ENCODE measurements at places on chromosomes 1 and 21.

GRCh38 chr1:96234299-96234698, 487.3 kb upstream of the PTBP2 start:
- no peak for DNase-seq

DNA sequence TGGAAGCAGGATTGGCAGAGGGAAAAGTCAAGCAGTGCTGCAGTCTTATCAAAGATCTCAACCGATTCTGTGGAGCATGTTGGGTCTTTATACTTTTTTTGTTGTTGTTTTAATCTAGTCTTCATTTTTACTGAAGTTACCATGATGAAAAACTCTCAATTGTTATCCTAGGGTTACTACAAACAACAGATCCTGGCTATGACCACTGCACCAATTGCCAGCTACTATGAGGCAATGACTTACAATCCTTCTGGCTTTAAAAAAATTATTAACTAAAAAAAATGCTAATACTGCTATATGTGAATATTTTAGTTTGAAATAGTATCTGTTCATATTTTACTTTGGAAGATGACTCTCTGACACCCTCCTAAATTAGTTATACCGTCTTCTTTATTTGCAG, 145.9 kb downstream of the CNIH3 start:
- no peak for DNase-seq

GRCh38 chr1:245079021-245079609, 75.7 kb upstream of the KIF26B start:
- DNase-seq, result peak; percentile 50

DNA sequence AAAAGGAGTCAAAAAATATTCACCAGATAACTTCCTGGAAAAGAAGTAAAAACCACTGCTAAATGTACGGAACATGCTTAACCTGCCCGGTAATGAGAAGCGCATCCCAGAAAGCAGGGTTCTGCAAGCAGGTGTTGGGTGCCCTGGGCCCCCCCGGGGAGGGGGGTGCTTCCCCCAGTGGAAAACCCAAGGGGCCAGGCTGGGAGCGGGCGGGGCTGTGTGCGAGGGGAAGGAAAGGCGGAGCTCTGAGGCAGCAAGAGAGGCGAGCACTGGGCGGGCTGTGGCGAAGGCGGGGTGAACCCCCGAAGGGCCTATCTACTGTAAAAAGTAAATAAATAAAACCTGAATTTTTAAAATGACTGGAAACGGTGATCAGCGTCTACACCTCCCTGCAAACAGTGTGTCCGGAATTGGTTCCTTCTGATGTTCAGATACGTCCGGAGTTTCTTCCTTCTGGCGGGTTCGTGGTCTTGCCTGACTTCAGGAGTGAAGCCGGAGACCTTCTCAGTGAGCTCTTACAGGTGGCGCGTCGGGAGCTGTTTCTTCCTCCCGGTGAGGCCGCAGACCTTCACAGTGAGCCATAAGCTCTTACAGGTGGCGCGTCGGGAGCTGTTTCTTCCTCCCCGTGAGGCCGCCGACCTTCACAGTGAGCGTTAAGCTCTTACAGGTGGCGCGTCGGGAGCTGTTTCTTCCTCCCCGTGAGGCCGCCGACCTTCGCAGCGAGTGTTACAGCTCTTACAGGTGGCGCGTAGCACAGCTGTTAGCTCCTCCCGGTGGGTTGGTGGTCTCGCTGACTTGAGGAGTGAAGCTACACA, 13.4 kb downstream of the FTCD start:
- no peak for DNase-seq

- no peak for DNase-seq
Measured at GRCh38 chr1:48558366-48558765, 86.4 kb upstream of the SPATA6 start.

DNA sequence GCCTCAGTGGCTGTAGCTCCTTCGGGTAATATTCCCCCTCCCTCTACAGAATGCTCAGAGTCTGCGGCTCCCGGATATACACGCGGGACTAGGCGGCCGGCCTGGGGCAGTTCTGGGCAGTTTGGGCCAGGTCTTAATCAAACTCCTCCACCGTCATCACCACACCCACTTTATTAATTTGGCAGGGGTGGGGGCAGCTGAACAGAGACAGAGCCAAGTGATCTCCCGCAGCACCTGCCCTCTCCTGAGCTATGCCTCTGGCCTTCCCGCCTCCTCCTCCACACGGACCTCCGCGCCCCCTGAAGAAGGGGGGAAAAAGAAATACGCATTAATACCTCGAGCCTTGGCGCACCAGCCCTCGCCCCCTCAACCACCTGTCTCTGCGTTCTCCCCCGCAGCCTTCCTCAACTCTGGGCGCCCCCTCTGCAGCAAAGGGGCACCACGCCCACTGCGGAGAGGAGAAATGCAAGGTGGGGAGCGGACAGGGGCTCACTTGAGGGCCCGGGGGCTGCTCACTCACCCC, 42.6 kb downstream of the CD34 start:
- DNase-seq, result no peak

GRCh38 chr1:177442584-177442983, 271.8 kb downstream of the BRINP2 start:
- no peak for DNase-seq

- DNase-seq, result no peak
Measured at GRCh38 chr1:114189398-114189797, 35.7 kb upstream of the SYT6 start.

DNA sequence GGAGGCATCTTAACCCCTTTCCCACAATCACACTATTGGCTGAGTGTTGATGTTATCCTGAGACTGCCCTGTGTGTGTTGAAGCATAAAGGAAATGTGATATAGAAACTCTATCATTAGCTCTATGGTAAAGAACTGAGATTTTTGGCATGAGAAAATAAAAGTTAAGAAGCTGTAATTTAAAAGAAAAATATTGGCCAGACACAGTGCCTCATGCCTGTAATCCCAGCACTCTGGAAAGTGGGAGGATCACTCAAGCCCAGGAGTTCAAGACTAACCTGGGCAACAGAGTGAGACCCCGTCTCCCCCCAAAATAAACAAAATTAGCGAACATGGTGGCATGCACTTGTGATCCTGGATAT, 14.2 kb upstream of the RIPK4 start:
- no peak for DNase-seq

DNA sequence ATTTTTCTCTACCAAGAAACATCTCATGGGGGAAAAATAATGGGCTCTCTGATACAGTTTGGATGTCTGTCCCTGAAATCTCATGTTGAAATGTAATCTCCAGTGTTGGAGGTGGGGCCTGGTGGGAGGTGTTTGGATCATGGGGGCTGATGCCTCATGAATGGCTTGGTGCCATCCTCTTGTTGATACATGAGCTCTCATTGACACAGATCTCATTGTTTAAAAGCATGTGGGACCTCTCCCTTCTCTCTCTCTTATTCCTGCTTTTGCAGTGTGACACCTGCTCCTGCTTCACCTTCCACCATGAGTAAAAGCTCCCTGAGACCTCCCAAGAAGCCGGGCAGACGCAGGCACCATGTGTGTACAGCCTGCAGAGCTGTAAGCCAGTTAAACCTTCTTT, 332.5 kb upstream of the NRIP1 start:
- no peak for DNase-seq

- no peak for DNase-seq
Measured at GRCh38 chr1:43267291-43267805, 2.4 kb upstream of the TMEM125 start.

DNA sequence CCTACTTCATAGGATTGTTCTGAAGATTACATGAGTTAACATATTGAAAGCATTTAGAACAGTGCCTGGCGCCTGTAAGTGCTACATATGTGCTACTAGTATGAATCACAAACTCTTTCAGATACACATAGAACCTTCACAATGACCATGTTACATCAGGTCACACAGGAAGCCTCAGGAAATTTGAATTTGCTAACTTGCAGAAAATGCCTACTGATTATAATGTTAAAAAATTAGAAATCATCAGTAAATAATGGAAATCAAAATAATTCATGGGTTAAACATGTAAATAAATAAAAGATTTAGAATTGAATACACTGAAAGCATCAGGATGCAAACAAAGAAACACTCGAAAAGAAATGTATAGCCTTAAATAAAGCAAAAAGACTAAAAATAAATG, 94.9 kb downstream of the SPAG17 start:
- no peak for DNase-seq

DNA sequence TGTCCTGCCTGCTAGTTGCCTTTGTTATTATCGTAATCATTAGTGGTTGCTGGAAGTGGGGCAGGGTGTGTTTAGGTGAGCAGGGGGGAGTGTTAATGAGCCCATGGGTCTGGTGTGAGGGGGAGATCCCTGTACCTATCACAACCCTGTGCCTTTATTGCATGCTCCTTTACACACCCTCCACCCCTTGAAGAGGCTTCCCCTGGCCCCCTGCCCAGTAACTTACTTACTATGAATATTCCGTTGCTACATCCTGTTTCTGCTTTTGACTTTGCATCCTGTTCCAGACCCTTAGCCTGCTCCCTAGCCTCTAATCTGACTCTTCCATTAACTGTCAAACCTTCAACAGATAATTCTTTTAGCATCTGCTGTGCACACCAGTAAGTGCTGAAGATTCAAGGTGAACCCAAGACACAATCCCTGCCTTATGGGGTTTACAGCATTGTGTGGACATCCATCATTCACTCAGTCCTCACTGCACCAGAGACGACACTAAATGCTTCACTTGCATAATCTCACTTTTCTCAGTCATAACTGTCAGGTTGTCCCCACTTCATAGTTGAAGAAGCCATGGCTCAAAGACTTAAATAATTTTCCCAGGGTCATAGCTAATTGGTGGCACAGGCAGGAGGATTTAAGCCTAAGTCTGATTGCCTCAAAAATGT, 47.9 kb downstream of the CDC7 start:
- no peak for DNase-seq

DNA sequence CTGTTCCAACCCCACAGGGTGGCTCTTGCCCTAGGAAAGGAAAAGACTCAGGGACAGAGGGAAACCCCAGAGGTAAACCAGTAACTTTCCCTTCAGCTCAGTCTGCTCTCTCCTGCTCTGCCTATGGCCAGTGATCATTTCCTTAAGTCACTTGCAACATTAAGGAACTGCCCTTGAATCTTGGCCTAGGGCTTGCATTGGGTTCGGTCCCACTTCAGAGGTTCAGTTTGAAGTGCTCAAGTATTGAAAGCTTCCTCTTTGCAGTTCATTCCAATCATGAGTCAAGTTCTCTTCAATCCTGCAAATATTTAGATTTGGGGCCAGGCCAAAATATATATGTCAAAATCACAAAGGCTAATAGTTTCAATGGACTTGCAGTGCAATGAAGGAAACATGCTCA, 97.7 kb upstream of the IRF2BP2 start:
- DNase-seq, result peak; percentile 74

DNA sequence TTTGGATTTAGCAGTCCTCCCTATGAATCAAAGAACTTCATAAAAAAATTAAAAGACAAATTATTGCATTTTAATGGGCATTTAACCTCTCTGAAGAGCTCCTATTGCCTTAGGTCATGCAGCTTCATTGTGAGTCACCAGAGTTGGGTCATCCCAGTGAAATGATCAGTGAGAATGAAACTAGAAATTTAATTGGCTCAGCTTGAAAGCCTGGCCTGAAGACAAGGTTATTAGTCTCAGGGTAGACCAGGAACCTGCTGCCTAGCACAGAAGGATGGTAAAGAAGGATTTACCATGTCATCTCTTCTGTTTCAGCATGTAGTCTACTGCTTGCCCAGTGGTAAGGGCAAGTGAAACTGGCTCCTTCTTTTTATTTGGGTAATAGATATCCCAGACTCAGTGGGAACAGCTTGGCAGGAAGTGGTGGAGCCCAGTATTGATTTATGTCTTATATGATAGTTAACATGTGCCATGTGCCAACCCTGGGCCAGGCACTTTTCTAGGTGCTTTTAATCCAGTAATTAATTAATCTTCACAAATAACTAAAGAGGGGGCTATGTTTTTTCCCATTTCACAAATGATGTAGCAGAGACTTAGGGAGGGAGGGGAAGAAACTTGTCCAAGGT, 23.6 kb downstream of the LAMC2 start:
- peak; percentile 42 for DNase-seq

DNA sequence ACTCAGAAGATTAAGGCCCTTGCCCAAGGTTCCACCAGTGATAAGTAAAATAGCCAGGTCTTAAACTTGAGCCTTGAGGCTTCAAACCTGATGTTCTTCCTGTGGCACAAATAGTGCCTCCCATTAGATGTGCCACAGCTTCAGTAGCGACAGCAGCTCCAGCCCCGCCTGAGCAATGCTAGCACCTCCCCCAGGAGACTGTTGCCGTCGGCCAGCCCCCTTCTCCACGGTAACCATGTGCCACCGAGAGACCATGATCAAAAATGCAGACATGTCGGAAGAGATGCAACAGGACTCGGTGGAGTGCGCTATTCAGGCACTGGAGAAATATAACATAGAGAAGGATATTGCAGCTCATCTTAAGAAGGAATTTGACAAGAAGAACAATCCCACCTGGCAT, 32.2 kb downstream of the KLHDC7A start:
- DNase-seq, result no peak

DNA sequence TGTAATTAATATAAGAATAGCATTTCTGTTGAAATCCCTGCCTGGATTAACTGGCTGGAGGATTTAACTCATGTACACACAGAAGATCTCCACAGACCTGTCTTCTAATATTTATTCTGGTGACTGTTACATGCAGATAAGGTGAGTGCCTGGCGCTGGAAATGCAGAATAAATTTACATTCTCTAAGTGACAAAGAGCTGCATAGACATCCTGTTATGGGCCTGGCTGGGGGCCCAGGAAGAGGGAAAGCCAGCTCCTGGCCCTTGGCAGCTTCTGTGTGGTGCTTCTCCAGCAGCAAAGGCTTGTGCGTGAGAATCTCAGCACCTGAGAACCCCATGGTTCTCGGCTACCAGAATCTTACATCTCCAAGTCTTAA, 446.6 kb downstream of the PTPRU start:
- no peak for DNase-seq

- DNase-seq, result peak; percentile 97
Measured at GRCh38 chr1:107965110-107965991, at the start of gene VAV3. VAV3 (minus strand) TSS chr1:107965180; CDS start chr1:107964869, 311 bp downstream.

DNA sequence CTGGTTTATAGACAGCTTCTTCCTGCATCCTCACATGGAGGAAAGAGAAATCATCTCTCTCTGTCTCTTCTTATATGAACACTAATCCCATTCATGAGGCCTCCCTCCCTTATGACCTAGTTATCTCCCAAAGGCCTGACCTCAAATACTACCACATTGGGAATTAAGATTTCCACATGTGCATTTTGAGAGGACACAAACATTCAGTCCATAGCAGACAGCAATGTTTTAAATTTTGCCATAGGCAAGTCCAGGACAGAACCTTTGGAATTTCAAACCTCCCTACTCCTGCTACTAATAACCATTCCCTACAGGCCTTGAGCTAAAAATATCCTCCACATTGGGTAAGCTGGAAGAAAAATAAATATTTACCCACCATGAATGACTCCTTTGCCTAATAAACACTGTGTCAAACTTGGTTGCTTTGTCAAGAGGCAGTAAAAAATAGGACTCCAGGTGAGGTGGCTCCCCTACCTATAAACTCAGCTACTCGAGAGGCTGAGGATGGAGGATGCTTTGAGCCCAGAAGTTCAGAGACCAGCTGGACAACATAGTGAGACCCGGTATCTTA, 113.7 kb downstream of the ZNF281 start:
- no peak for DNase-seq

GRCh38 chr1:30919025-30919881, 10.7 kb upstream of the SDC3 start:
- DNase-seq, result peak; percentile 81

- no peak for DNase-seq
Measured at GRCh38 chr1:189769448-189769847, 708.2 kb downstream of the BRINP3 start.

- no peak for DNase-seq
Measured at GRCh38 chr1:56123421-56123820, 455.9 kb downstream of the PLPP3 start.

GRCh38 chr1:21331752-21332478, 41.7 kb upstream of the ECE1 start:
- peak; percentile 71 for DNase-seq
